Stimulated activated CD8-positive, alpha-beta memory T cell treated with anti-CD3 and anti-CD28 coated beads, Interleukin-4, amount 100 ng/mL, for 4 hours (primary cell): ENCODE measurements at places on chromosomes 4 and X.

- DNase-seq = no peak
These were observed at the start of gene GAB3 for GRCh38 chrX:154750301-154751202. TSS of gene GAB3 (minus strand) at chrX:154751077. CDS start at chrX:154751025, 52 bp downstream.

- DNase-seq = no peak
These were observed 5.9 kb upstream of the GATB start for GRCh38 chr4:151766691-151767090.

- no peak for DNase-seq
These were observed 1100.6 kb downstream of the TECRL start for GRCh38 chr4:63308697-63309096.

DNA sequence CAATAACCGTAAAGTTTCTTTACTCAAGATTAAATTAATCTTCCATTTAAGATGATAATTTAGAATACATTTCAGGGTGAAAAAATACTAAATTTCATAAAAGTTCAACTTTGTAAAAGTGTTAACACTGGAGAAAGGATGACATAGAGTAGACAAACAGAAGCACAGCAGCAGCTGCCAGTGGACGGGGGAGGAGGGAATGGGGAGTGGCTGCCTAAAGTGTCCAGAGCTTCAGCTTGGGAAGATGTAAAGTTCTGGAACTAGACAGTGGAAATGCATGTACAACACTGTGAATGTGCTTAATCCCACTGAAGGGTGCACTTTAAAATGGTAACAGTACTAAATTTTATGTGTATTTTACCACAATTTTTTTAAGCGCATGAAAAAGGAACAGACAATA, 39.9 kb downstream of the RELL1 start:
- DNase-seq = no peak

DNA sequence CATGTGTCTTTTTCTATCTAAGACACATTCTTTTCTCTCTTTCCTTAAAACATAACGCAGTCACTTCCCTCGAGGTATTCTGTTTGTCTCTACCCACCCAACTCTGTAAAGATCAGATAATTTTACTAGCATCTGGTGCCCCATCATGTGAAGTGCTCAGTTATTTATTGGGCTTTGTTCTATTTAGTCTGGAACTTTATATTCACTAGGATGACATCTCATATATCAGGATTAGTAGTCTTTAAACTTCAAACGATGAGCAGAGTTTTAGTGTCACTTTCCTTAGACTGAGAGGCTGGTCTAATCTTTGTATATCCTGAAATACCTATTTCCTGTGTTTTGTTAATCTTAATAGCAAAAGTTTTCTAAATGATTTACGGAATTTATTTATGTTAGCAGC, 445.5 kb upstream of the NDST3 start:
- DNase-seq = no peak

DNA sequence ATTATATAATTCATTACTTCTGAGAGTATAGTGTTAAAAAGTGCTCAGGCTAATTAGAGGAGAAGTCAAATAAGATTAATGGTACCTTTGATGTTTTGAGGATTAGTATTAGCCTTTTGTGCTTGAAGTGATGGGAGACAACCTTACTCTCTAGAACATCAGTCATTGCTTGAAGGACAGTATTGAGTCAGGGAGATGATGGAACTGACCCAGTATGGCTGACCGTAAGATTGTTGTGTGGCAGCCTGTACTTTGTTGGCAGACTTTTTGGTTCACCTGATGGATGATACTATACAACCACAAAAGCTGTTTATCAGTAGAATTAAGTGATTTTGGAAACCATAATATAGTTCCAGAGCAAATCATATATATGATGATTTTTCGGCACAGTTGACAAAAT, 9.9 kb downstream of the OGT start:
- DNase-seq = no peak

- DNase-seq = no peak
These were observed 91.5 kb downstream of the COX18 start for GRCh38 chr4:72977936-72978485.

- DNase-seq = no peak
These were observed 77.8 kb downstream of the OR13H1 start for GRCh38 chrX:131621650-131622049.

- DNase-seq = no peak
These were observed 49.7 kb upstream of the DDIT4L start for GRCh38 chr4:100240008-100240407.

DNA sequence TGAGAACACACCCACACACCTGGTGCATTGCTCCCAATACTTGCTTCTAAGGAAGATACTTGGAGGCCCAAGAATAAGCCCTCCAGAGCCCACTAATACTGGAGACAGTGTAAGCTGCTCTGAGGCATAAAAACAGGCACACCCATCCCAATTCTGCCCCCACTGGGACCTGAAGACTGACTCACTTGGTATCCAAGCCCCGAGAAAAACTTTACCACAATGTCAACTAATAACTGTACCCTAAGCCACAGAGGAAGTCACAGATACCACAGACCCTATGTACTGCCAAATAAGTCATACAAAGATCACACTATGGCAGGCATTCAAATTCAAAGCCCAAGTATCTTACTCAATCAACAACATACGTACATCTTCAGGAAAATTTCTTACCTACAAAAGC, 398.2 kb upstream of the SPANXN1 start:
- DNase-seq = no peak

DNA sequence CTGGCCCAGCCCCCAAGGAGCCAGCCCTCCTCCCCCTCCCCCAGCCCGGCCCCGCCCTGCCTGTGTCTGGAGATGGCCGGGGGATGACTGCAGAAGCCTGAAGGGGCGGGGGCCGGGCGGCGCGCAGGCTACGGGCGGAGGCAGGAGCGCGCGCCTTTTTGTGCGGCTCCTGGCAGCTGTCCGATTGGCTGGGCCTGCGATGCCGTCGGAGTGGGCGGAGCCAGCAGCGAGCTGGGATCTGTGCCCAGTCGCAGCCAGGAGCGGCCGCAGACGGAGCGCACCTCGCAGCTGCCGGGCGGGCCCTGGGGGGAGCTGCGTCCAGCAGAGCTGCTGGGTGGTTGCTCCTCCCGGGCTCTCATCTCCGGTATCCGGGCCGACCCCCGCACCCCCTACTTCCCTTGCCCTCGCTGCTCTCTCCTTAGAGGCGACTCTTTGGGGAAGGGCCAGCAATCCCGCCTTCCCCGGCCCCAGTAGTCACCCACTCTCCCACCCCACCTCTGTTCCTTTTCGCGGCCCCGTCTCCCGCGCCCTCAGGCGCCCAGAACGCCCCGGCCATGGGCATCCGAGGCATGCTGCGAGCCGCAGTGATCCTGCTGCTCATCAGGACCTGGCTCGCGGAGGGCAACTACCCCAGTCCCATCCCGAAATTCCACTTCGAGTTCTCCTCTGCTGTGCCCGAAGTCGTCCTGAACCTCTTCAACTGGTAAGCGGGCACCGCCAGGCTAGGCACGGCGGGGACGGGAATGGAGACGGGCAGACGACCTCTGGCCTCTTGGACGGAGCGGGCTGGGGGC, at the start of gene GABRQ:
TSS of gene GABRQ (plus strand) at position 247 of the 794 bp plus-strand sequence. CDS start at position 555, 308 bp downstream.
- no peak for DNase-seq

DNA sequence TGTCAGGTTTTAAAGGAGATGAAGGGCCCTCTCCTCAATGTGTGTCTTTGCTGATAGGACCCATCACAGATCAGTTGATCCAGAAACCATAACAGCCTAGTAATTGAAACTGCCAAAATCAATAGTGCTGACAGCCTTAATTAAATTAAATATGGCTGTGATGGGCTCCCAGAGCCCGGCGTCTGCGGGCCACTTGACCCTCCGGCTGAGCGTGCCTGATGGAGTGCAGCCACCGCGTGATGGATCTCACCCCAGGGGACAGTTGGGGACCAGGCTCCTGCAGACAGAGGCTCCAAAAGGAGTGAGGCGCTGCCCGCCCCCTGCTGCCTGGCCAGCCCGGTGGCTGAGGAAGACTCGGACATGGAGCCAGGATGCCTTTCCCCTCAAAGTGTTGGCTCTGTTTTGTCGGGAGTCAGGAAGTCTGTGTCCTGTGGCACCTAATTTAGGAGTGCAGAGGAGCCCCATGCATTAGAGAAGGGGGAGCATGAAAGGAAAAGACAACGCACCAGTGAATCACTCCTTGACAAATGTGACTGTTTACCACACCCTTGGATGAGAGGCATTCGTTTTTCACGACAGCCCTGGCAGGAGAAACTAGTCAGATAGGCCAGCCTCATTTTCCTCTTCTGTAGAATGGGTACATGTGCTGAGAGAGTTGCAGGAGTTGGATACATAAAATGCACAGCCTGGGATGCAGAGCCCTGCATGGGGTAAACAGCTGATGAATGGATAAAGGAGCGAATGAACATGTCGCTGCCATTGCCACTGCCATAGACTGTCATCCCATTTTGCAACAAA, 40.9 kb upstream of the MSX1 start:
- no peak for DNase-seq

- DNase-seq = no peak
These were observed 92.5 kb upstream of the ZFP42 start for GRCh38 chr4:187903106-187903505.

- no peak for DNase-seq
These were observed 44.4 kb upstream of the LGI2 start for GRCh38 chr4:25075129-25075528.
